ENCODE measurements at places on chromosomes 2 and 18.

GRCh38 chr2:62309465-62310091 lies 113.7 kb downstream of the B3GNT2 start:
- no peak for DNase-seq

- no peak for DNase-seq
These were observed 40.9 kb upstream of the MAPK4 start for GRCh38 chr18:50518787-50519546.

GRCh38 chr2:199738727-199739412 lies 112.1 kb downstream of the FTCDNL1 start:
- no peak for DNase-seq

GRCh38 chr2:180790891-180791290 lies 189.5 kb upstream of the UBE2E3 start:
- DNase-seq, result no peak

DNA sequence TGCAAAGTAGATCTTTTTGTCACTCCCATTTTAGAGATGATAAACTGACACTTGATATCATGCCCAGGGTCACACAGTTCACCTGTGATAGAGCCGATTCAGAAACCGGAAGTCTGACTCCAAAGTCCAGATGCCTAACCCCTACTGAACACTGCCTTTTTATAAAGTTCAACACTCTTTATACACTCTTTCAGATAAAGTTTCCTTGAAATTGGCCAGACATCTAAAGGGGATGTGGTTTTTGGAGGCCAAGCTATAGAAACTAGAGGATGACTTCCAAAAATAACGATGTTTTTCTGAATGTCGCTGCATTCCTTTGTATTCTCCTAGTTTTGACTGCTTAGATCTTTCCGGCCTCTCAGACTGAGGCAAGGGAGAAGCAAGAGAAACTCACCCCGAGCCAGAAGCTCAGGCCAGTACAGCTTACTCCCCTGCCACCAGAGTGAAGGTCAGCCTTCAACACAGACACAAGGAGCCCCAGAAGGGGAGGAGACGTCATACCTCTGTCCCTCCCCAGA lies 61.8 kb downstream of the NRP2 start:
- DNase-seq, result no peak
